Epithelial cell of umbilical artery (primary cell): ENCODE measurements at places on chromosomes 6 and 20. TPM values are rescaled to one million over a fixed set of nuclear protein-coding genes. Genes with fewer than 3 reads are reported as not detected.

TNXB gene
- under 0.01 and 0.15 TPM in 2 replicates for total RNA-seq

CLPSL1 gene
- total RNA-seq = not detected in 2 replicates

KHDC1L gene
- not detected in 2 replicates for total RNA-seq

RNF146 gene
- total RNA-seq = 42.6 and 48.3 TPM in 2 replicates

OR2H2 gene
- total RNA-seq = not detected in 2 replicates

ZNF334 gene
- under 0.01 and 1.7 TPM in 2 replicates for total RNA-seq

ATXN1 gene
- total RNA-seq = 12.2 and 13.0 TPM in 2 replicates

BTBD3 gene
- 22.0 and 26.3 TPM in 2 replicates for total RNA-seq

ROS1 gene
- total RNA-seq = not detected in 2 replicates

ARMH2 gene
- total RNA-seq = not detected in 2 replicates

MYL9 gene
- 1.7 and 1.9 TPM in 2 replicates for total RNA-seq

HDGFL1 gene
- total RNA-seq = not detected in 2 replicates

KIAA0408 gene
- not detected in 2 replicates for total RNA-seq

HLA-DQA1 gene
- not detected in 2 replicates for total RNA-seq

EHMT2 gene
- total RNA-seq = 36.4 and 43.8 TPM in 2 replicates

LAMA2 gene
- 42.9 and 43.3 TPM in 2 replicates for total RNA-seq

ARID1B gene
- 20.5 and 30.9 TPM in 2 replicates for total RNA-seq

CLIC5 gene
- total RNA-seq = not detected in 2 replicates

LY6G6F gene
- not detected in 2 replicates for total RNA-seq

DNAH8 gene
- total RNA-seq = 0.65 and 0.76 TPM in 2 replicates

SLA2 gene
- total RNA-seq = not detected in 2 replicates

LTV1 gene
- total RNA-seq = 25.0 and 34.5 TPM in 2 replicates

HLA-DRB1 gene
- 0.32 and 2.3 TPM in 2 replicates for total RNA-seq

PACRG gene
- not detected in 2 replicates for total RNA-seq

NRSN1 gene
- not detected in 2 replicates for total RNA-seq

PDE7B gene
- total RNA-seq = 13.6 and 18.8 TPM in 2 replicates

ZNF217 gene
- total RNA-seq = 16.6 and 19.0 TPM in 2 replicates

GPLD1 gene
- under 0.01 and 0.32 TPM in 2 replicates for total RNA-seq

SPEF1 gene
- total RNA-seq = not detected in 2 replicates

ZKSCAN4 gene
- 4.7 and 5.2 TPM in 2 replicates for total RNA-seq

SYCP2 gene
- 0.30 and 0.32 TPM in 2 replicates for total RNA-seq

DEFB112 gene
- not detected in 2 replicates for total RNA-seq

LPA gene
- not detected in 2 replicates for total RNA-seq

TAF11 gene
- total RNA-seq = 42.2 and 50.0 TPM in 2 replicates

STX11 gene
- 4.5 and 9.9 TPM in 2 replicates for total RNA-seq

CLVS2 gene
- total RNA-seq = not detected in 2 replicates

TOMM6 gene
- total RNA-seq = 145 and 163 TPM in 2 replicates

PRKN gene
- total RNA-seq = 0.15 and 0.97 TPM in 2 replicates

RAET1G gene
- total RNA-seq = 0.30 TPM in 1 of 2 replicates, not detected in the other

NNAT gene
- under 0.01 TPM in 1 of 2 replicates, not detected in the other for total RNA-seq

PKHD1 gene
- total RNA-seq = not detected in 2 replicates

NKX2-4 gene
- total RNA-seq = not detected in 2 replicates
